Activated CD4-positive, alpha-beta T cell treated with anti-CD3 and anti-CD28 coated beads, Interleukin-2, amount 50 U/mL, for 1 hour (primary cell): ENCODE measurements at places on chromosomes 5 and 9.

DNA sequence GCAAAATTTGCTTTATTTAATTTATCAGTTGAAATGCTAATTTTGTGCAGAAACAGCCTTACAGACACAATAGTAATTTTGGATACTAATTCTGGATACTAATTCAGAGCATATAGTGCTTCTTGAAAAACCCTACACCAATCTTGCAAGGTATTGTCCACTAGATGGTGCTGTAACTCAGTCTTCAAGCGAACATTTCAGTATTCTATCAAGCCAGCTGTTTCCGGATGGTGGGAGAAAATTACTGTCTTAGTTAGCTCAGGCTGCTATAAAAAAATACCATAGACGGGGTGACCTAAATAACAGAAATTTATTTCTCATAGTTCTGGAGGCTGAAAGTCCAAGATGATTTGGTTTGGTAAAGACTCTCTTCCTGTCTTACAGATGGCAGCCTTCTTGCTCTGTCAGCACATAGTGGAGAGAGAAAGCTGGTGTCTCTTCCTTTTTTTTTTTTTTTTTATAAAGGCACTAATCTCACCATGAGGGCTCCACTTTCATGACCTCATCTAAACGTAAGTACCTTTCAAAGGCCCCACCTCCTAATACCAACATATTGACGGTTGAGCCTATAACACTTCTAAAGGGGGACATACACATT lies 1306.5 kb upstream of the CDH9 start:
- no peak for DNase-seq

- no peak for DNase-seq
These were observed 535.7 kb upstream of the ACO1 start for GRCh38 chr9:31848505-31849285.

GRCh38 chr5:44942524-44943001 lies 133.8 kb downstream of the MRPS30 start:
- DNase-seq, result no peak

DNA sequence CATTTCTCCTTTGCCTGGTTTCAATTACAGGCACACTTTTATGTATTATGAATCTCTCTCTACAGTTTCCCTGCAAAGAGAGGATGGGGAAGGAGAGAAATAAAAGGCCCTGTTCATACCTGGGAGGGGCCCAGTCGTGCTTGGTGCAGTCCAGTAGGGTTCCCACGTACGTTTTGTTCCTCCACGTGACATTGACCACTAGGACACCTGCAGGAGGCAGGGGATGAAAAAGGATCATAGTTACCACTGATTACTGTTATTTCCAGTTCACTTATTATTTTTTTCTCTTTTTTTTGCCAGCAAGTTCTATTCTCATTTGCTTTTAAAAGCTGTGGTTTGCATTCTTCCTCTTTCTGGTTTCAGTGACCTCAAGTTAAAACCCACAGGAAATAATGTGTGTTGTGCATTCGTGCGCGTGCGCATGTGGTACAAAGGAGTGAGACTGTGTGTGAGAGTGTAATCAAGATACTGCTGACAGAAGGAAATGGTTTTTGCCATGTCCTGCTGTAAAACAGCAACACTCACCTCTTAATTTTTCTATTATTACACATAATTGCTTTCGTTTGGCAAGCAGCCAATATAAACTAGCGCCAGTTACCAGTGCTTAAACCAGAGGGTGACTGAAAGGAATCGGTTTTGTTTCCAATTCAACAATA lies 96.8 kb downstream of the ZNF608 start:
- peak; percentile 28 for DNase-seq

DNA sequence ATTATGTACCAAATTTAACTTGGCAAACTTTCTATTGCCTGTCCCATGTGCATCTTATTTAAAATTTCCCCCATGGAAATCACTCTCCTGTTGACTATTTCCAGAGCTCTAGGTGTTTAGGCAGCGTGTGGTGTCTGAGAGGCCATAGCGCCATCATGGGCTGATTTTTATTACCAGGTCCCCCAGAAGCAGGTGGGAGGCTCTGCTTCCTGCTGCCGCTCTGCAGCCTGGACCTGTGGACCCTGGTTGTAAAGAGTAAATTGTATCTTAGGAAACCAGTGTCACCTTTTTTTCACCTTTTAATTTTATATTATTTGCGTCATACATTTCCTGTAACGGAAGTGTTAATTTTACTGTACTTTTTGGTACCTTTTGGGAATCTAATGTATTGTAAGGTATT lies 6.4 kb downstream of the HNRNPAB start:
- no peak for DNase-seq

GRCh38 chr5:181028032-181028819 lies 11.8 kb upstream of the BTNL9 start:
- DNase-seq, result no peak
